ENCODE measurements at places on chromosomes 6 and 20.

DNA sequence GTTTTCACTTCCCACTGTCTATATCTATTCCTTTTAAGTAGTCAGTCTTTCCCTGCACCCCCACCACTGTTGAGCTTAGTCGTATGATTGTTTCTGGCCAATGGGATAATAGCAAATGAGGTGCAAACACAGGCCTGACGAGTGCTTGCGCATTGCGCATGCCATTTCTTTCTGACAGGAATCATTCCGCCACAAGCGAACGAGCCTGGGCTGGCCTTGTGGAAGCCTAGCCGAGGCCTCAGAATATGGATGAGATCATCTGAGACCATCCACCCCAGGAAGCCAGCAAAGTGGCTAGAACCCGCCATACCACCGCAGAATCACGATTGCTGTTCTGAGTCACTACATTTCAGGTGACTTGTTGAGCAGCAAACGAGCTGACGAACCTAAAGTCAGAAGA lies 52.2 kb upstream of the PRL start:
- DNase-seq: no peak

DNA sequence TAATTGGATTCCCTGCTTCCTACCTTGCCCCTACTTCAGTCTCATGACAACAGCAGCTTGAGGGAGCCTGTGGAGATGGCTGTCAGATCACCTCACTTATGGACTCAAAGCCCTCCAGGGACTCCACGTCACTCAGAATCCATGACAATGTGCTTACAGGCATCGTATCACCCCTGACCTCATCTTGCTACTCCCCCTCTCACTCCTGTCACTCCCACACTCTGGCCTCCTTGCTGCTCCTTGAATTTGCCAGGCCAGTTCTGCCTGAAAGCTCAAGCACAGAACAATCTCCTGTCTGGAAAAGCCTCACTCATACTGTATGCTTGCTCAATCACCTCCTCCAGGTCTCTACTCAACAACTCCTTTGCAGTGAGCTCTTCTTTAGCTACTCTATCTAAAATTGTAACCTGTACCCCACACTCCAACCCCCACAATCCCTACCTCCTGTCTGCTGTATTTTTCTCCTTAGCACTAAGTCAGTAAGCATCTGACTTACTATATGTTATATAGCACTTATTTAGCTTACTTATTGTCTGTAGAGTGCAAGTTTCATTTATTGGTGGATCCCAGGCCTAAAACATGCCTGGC lies 10.7 kb upstream of the GSTA4 start:
- DNase-seq: no peak

DNA sequence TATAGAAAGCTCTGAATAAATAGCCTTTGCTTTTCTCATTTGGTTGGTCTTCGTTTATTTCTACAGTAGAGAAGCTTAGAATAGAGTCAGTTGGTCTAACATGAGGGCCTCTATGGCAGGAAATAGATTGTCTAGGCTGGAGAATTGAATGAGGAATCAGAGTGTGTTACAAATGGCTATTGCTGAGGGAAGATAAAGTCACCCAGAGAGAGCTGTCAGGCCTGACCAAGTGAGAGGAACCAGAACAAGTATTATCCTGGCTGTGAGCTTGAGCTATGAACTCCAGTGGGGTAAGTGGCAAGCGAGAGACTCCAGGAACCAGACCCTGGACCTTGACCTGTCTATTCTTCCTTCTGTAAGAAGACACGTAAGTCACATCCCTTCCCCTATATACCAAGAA lies 353.1 kb downstream of the CD83 start:
- DNase-seq: no peak

DNA sequence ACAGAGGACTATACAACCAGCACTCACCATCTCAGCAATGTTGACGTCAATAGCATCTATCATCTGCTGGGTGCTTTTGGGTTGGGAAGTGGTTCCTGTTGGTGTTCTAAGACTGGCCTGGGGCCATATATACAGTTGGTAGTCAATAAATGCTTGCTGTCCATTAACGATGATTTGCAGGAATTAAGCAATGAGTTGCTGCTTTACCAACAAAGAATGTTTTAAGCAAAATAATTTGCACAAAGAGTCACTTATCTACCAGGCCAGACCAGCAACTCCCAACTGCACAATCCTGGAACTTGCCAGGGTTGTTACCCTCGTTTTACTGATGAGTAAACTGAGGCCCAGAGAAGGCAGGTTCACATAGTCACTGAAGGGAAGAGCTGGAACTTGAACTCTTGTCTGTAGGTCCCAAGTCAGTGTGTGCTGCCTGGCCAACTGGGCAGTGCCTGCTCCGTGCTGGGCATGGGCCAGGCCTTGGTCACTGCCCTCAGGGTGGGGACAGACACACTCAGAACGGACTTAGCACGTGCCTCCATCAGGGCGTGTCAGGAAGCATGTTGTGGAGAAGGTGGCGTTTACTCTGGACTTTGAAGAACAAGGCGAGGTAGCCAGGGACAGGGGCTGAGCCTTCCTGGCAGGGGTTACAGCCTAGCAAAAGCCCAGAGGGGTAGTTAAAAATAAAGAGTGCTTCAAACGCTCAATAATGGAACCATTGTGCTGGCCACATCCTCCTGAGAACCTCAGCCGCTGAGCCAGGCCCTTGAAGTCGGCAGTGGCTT lies 2.5 kb upstream of the SRC start:
- no peak for DNase-seq

GRCh38 chr6:127119102-127120022 lies 891 bp downstream of the RSPO3 start:
- DNase-seq: no peak

DNA sequence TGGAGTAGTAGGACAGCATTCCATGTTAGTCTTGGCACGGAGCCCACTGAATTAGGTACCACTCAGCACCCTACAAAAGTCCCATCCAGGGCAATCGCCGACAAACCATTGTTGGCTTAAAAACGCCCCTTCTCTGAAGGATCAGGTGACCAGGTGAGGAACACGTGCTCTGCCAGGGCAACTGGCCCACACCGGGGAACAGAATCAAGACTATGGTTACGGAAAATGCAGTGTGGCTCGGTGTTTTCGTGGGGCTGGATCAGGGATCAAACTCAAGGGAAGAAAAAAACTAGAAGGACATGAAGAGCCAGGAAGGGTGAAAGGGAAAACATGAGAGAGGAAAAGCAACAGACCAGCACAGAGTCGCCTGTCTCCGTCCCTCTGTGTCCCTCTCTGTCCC lies 177.8 kb upstream of the ARID1B start:
- no peak for DNase-seq

- DNase-seq: no peak
These were observed 21.1 kb downstream of the PLEKHG1 start for GRCh38 chr6:150620763-150621162.

GRCh38 chr6:22366214-22366613 lies 69.4 kb upstream of the PRL start:
- no peak for DNase-seq

GRCh38 chr20:4997222-4997621 lies 4.1 kb downstream of the SLC23A2 start:
- no peak for DNase-seq

- DNase-seq: no peak
These were observed 39.2 kb upstream of the SPACA1 start for GRCh38 chr6:88008411-88008810.

GRCh38 chr6:3610206-3610605 lies 141.3 kb downstream of the PXDC1 start:
- no peak for DNase-seq

GRCh38 chr20:11813106-11813890 lies 104.4 kb upstream of the BTBD3 start:
- no peak for DNase-seq

DNA sequence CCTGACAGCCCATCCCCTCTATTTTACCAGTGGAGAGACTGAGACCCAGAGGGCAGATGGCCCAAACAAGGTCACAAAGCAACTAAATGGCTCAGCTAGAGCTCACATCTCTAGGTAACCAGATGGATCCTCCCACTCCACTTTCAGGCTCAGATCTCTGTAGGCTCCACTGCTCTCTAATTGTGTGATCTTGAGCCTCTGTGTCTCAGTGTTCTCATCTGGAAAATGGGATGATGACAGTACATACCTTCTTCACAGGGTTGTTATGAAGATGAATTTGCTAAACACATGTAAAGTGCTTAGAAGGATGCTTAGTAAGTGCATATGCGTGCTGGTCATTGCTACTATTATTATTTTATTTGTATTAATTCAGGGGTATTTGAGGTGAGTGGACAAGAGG lies 40.5 kb downstream of the RAB44 start:
- DNase-seq: no peak

- no peak for DNase-seq
These were observed 159.5 kb upstream of the PTPN1 start for GRCh38 chr20:50350510-50351249.

DNA sequence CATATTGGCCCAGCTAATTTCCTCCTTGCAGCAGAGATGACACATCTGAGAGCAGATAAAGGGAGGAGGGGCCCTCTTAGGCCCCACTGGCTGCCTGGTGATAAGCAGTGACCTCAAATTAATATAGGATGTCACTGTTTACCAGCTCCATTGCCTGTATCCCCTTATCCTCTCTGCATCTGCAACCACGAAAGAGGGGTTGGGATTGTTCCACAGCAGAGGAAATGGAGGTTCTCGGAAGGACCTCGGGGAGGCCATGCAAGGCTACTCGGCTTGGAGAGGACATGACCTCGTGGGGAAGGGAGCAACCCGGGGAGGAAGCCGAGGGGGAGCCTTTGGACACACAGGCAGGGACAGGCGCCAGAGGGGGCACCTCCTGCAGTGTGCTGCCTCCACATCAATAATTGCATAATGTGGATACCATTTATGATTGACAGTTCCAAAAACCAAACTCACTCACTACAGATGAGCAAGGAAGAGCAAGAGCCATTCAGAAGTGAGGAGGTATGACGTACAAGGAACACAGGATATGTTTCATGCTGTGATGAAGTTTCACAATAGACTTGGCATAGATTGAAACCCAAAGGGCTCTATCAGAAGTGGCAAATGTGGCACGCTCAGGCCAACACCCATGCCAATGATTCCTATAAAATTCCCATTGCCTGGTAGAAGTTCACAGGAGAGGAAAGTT lies 177.2 kb upstream of the RNF24 start:
- DNase-seq: no peak
